Mucosa of gallbladder (tissue), 1 donor: ENCODE measurements at places on chromosomes 12 and 14.

DNA sequence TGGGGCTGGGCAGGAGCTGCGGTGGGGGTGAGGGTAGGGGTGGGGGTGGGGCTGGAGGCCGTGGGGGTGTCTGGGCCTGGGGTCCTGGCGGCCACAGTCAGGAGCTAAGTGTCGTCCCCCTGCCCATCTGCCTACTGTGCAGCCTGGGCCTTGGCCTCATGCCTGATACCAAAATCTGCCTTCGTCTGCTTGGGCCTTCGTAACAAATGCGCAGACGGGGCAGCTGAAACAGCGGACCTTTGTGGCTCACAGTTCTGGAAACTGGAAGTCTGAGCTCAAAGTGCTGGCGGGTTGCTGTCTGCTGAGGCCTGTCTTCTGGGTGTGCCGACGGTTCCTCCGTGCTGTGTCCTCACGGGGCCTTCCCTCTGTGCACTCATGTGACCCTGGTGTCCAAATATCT is 61.7 kb downstream of the KIF26A start:
- DNase-seq: no peak

GRCh38 chr14:75184492-75184891 is 8.1 kb upstream of the TMED10 start:
- DNase-seq: no peak

GRCh38 chr12:44960423-44960822 is 84.3 kb upstream of the NELL2 start:
- no peak for DNase-seq

DNA sequence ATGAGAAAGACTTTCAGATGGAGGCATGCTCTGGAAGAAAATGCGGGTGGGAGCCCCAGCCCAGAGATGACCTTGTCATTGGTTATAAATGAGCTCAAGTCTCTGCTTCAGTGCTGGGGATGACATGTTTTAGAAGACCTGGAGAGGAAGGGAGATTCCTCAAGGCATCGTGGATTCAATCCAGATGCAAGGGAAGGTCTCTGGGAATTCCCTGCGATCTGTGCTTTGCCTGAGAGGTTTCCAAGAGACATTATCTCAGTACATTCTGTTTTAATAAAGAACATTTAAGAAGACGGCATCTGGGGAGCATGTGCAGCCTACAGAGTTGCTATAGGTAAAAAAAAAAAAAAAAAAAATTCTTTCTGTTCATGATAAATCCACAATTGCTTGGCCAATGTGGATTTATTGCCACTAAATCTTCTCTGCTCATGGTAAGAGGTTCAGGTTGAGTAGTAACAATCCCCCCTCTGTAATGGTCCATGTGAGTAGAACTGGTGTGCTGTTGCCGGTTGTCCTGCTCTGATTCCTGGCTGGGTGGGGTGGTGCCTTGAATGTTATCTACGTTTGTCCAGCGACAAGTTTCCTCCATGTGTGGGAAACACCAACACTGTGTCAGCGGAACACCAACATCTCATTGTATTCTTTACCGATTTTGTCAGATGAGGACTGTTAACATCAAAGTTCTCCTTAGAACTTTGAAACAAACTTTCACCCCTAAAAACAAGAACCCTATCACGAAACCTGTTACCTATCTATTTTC is 230.0 kb downstream of the MSRB3 start:
- no peak for DNase-seq

DNA sequence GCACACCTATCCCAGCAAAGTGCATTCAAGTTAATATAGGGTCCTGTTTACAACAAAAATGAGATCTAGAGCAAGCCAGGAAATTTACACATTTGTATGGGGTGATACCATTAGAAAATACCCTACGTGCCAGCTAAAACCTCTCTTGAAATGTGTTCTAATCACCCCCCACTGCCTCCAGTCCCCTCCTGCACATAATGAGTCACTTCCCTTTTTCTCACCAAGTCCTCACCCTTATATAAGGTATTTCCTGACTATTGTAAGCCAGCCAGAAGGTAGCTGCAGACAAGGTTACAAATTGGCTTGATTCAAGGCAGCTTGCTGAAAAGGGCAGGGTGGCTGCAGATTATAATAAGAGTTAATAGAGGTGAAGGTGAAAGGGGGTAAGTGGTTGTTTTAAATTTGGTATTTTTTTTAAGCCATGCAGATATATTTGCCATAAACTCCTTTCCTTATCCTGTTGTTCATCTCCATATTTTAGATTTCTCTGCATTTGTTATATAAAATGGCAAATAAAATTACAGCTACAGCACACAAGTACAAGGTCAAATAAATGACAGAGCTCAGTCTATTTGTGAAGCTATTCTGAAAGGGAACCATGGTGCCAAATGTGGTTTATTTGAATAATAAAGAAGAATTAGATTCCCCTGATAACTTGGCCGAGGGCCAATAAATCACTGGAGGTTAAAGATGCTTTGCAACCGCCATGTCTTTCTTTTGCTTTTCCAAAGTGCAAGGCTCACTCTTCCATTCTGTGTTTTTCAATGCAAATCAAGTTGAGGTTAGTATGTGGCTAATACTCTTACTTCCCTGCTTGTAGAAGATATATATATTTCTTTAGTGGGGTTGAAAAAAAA is 385.9 kb downstream of the EGLN3 start:
- DNase-seq: no peak

DNA sequence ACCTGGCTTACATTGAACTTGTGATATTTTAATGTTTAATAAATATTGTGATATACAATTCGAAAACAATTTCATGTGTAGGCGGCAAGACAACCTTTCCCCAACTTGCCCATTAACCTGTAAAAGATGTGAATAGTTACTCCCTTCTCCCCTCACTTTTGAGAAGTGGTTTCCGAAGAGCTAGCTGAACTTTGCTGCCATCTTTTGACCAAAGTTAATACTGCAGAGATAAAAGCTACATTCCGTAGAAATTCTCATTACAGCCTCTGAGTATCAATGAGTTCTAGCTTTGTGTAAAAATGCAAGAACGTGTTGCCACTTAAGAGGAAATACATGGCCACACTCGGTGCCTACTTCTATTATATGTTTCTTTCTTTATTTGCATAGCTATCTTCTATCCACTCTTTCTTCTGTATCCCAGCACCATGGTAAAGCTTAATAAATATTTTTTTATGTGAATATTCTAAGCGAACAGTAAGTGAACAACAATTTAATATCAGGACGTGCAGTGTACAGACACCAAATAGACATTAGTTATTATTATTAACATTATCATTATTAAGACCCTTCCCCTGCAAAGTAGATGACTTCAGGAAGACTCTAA is 105.1 kb upstream of the TMEM260 start:
- no peak for DNase-seq

GRCh38 chr12:27915021-27915420 is 57.5 kb downstream of the PTHLH start:
- no peak for DNase-seq

GRCh38 chr14:51396222-51396815 is 156.3 kb downstream of the TMX1 start:
- peak; percentile 30 for DNase-seq
